ENCODE measurements at places on chromosomes 2 and 18.
A peak's percentile ranks its signal among the peaks of the same experiment; 100 is the strongest.

DNA sequence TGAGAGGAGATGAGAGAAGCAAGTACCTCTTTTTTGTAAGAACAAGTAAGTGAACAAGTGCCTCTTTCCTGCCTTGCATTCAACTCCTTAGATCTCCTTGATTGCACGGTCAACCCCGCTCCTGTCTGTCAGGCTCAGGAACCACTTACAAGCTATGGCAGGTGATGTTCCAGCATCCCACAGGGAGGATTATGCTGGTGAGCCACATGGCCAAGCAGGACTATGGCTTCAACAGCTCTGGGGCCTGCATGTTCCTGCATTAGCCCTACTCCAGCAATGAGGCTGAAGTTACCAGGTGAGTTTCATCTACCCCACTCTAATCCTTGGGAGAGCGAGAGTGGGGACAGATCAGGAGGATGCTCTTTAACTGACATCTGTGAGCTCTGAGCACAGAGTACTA, 29.5 kb downstream of the TTC32 start:
- no peak for DNase-seq

GRCh38 chr2:14428056-14428455, 204.5 kb upstream of the LRATD1 start:
- no peak for DNase-seq

DNA sequence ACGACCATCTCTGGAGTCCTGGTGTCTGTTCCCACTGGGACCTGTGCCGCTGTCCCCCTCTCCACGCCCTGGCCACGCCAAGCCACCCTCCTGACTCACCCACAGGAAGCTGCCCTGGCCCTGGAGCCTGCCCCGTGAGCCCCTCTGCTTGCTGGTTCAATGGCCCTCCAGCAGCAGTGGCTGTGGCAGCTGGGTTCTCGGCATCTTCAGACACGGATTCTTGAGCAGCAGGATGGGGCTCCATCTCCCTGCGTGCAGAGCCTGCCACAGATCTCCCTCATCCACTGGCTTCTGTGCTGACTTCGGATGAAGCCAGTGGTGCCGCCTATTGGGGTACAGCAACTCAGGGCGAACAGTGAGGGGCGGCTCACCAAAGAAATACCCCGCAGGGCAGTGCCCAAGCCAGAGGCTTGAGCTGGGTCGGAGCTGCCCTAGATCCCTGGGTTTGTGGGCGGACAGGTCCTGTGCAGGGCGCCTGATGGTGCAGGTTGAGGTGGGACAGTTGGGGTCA, 14.0 kb downstream of the CAPN10 start:
- no peak for DNase-seq

DNA sequence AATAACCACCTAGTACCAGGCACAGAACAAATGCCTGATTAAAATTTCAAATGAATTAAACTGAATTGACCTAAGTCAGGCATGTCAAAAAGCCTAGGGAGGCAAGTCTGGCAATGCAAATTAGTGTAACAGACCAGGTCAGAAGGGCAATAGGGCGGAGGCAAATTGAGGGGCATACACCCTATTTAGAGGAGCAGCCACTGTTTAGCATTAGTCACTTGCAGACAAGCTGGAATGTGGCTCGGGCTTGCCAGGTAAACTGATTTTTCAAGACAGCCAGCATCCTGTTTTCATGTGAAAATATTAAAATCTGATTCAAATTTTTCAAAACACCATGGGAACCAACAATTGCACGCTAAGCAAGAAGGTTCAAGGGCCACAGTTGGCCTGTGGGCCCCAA, 160.3 kb downstream of the EN1 start:
- DNase-seq, result no peak

GRCh38 chr2:68309426-68309825, 10.3 kb downstream of the CNRIP1 start:
- DNase-seq, result no peak

DNA sequence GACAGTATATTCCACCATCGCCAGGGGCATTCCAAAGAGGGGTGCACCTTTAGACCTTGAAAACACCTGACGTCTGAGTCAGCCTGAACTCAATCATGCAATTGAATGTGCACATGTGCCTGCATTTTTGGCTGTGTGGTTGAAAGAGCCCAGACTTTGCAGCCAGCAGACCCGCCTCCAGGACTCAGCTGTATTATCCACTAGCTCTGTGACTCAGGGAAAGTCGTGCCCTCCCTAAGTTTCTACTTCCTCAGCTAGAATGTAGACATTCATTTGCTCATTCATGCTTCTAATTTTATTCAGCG, 94.2 kb downstream of the LRRC30 start:
- DNase-seq, result peak; percentile 30

- DNase-seq, result no peak
Observed at GRCh38 chr18:67222887-67223286, 293.6 kb downstream of the DSEL start.

DNA sequence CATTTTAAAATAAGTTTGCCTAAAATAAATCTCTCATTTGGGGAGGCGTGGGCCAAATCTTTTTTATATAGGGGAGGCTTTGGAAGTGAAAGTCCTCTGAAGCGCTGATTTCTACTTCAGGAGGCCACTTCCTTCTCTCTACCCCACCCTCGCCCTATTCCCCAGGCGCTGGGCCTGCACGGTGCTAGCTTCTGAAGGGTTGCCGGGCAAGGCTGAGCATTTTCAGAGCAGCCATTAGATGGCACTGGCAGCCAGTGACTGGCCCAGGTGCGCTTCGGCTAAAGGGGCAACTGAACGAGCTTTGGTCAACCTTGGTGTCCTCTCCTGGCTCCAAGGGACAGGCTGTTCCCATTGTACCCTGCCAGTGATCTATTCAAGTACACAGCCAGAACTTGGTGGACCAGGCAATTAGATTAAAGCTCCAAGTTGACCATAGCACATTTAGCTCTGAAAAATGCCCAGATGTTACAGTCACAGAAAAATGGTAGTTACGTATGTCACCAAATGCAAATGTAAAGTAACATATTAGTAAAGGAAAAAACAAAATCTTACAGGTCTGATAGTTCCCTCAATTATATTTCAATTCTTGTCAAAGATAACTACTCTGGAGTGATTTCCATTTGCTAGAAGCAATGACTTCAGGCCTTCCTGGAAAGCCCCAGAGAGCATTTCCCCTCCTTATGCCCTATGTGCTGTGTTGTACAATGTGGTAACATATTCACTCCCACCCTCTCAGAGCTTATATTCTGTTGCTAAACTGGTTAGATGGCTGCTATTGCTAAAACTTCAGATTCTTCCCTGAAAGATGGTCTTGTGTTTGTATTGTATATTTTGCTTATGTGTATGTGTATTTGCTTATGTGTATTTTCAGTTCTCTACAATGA, 2.1 kb downstream of the POMC start:
- DNase-seq, result peak; percentile 53

GRCh38 chr2:155382776-155383175, 684.3 kb downstream of the KCNJ3 start:
- DNase-seq, result no peak

GRCh38 chr2:9488583-9489547, 14.5 kb downstream of the IAH1 start:
- DNase-seq, result no peak

DNA sequence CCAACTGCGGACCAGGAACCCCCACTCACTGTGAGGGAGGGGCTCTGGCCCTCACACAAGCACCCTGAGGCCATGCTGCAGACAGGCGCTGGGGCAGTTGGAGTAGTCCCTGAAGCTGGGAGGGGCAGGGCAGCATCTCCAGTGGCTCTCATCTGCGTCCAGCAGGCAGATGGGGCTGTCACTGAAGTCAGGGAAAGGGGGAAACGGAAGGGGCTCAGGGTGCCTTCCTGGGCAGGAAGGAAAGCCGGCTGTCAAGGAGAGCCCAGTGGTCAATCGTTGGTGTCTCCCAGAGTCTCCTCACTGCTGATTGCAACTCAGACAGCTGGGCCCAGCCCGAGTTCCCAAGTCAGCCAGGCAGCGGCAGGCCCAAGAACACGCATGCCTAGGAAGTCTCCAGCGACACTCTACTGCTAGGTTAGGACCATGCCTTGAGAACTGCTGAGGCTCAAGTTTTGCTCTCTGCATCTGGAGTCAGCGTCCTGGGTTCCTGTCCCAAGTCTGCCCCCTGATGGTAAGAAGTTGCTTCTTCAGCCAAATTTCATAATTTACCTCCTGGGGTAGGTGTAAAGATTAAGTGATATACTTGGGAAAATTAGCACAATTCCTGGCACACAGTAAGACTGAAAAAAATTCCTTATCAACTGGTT, 27.4 kb upstream of the NMUR1 start:
- peak; percentile 67 for DNase-seq

- DNase-seq, result no peak
Observed at GRCh38 chr18:59718464-59719157, 21.4 kb upstream of the CCBE1 start.

DNA sequence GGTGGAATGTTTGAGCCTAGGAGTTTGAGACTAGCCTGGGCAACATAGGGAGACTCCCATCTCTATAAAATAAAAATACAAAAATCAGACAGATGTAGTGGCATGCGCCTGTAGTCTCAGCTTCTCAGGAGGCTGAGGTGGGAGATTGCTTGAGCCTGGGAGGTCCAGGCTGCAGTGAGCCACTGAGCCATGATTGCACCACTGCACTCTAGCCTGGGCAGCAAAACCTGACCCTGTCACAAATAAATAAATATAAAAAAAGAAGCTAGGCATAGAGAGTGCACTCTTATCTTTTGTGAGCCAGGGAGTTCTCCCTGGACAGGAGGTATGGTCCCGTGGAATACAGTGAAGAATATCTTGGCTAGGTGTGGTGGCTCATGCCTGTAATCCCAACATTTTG, 11.0 kb upstream of the KYNU start:
- DNase-seq, result no peak

GRCh38 chr2:195601361-195601760, 55.7 kb upstream of the SLC39A10 start:
- DNase-seq, result no peak

DNA sequence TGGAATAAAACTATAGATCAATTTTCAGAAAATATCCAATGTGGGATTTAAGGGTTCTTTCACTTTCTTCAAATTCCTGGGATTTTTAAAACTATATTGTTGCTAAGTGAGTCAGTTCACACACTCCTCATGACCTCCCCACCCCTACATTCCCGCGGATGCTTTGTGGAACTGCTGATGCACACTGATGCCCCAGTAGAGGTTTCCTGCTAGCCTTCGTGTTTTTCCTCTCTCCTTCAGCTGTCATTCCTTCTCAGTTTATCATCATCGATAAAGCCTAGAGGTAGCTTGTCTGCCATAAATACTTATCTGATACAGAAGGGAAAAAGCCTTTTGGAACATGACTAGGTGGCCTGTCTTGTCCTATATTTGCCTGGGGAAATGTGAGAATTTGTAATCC, 67.4 kb upstream of the GALNT5 start:
- no peak for DNase-seq

DNA sequence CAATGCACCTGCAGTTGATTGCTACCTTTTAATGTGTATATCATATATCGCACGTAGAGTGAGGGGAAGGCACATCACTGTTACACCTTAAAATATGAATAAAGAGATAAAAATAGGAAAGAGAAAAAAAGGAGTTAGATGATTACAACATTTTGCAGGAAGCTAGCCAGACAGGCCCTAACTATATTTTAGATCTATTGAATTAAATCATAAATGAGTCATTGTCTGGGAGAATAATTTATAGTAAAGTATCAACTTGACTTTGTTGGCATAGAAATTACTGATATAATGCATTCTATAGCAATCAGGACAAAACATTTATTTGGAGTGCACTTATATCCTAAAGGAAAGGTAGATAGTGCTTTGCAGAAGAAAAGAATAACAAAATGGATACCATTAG, 384.9 kb upstream of the NXPH2 start:
- DNase-seq, result no peak

GRCh38 chr2:37615804-37616676, 55.4 kb downstream of the CDC42EP3 start:
- DNase-seq, result no peak

DNA sequence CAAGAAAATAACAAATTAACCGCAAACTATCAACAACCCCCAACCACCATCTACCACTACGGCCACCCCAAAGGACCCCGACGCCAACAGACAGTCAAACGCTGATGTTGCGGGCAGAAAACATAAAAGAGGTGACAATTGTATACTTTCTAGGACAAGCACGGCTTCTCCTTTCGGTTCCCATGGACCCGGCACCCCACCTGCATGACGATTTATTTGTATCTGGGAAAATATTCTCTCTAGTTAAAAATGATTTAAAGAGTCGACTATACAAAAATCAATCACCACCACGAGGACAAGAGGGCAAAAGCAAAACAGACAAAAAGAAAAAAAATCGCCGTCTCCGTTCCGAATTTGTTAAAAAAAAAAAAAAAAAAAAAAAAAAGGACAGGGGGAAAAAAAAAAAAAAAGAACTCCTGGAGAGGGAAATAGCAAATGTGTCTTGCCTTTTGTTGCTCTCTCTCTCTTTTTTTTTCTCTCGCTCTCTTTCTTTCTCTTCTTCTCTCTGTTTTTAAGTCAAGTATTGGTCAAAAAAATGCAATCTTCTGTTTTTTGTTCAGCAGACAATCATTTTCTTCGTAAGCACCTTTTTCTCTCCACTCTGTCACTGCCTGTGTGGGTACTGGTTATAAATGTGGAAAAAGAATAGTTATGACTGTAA, 3.6 kb downstream of the SIX3 start:
- no peak for DNase-seq

DNA sequence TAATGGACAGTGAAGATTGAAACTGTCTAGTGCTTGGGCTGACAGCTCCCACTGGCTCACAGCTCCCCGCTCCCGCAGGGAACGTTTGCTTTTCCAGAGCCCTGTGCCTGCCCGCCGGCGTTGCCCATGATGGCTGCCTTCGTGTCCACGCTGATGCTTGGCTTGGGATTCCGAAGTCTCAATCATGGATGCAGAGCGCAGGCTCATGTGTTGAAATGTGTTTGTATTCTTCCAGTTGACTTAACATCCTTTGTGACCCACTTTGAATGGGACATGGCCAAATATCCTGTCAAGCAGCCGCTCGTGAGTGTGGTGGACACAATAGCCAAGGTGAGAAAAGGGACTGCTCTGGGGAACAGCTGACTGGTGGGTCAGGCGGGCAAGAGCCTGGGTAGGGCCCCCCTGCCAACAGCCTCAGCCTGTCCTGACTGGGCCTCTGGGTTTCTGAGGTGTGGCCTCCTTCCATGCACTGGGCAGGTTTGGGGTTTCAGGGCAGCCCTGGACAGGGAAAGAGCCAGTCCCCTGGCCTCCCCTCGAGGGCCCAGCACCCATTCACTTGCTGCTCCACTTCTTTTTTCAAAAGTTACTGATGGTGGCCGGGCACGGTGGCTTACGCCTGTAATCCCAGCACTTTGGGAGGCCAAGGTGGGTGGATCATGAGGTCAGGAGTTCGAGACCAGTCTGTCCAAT, 42.8 kb downstream of the ATP6V1C2 start:
- no peak for DNase-seq

GRCh38 chr2:8028436-8028835, 653.4 kb upstream of the ID2 start:
- no peak for DNase-seq

DNA sequence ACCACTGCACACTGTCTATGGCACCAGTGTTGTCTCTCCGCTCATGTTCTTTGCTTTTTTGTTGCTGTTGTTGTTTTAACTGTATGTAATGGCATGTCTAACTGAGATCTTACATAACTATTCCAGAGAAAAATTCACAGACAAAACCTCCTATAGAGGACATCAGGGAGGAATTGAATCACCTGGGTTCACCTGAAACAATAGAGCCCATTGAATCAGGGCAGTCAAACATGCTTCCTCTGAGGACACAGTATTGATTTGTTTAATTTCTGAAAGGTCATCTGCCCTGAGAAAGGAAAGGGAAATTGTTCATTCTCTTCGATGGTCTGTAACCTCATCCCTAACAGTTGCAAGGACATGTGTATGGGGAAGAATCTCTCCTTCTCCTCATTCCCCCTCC, 237.5 kb downstream of the SRBD1 start:
- DNase-seq, result no peak
